T-helper 9 cell (primary cell): ENCODE measurements at places on chromosomes 3 and 15.

DNA sequence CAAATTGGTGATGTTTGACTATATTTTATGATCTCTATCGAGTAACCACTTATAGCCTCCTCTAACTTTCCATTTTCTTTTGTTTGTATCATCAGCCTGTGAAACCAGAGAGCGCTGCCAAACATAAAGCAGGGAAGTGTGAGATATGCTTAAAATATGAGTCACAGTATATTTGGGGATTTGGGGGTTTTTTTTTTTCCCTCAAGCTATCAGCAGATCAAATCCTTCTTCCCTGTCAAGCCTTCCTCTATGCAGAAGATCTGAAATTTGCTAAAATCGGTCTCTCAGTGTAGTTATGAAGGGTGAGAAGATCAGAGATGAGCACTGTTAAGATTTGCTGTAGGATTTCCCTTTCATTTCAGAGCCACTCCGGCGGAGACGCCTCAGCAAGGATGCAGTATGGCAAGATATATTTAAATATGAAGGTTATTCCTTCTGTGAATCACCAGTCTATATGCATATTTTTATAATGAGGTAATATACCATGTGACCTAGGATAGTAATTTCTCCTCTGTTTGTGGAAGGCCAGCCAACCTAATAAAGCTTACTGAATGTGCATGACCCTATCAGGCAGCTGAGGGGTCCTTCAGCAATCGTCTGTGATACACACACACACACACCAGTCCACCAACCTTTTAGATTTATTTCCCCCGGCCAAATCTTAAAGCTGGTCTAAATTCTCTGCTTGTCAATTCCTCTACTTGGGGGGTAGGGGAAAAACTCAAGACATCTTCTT lies 474.1 kb downstream of the FOXP1 start:
- DNase-seq, result no peak

DNA sequence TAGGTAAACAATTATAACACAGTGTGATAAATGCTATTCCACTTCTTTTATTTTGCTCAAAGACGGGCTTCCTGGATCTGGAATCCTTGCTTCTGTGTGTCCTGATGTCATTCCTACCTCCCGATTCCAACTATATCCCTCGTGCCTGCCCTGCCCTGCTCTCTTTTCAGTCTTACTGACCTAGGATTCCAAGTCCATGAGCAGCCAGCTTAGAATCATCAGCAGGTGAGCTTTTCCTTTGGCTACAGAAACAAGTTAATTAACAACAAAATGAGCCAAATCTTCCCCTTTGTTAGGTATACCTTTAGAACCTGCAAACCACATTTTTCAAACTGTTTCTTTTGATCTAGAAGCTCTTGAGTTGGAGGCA lies 21.9 kb upstream of the KPNA1 start:
- DNase-seq, result no peak

GRCh38 chr3:101182734-101183133 lies 137.6 kb downstream of the IMPG2 start:
- no peak for DNase-seq

DNA sequence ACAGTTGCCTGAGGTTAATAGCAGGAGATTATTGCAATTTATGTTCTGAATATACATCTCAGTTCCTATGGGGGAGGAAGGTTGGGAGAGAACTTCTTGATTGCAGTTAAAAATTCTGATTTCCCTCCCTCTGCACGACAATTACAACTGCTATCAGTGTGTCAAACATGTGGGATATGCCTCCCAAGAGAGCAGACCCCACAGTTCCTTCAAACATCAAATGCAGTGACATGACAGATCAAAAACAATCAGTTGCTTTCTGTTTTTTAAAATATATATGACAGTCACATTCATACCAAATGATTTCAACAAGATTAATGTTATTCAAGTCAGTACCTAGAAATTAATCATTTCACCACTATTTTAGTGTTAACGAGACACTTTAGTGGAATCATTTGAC lies 639.0 kb downstream of the EDEM1 start:
- DNase-seq, result no peak

GRCh38 chr3:9862391-9863057 lies 17.5 kb downstream of the CIDEC start:
- DNase-seq, result no peak

DNA sequence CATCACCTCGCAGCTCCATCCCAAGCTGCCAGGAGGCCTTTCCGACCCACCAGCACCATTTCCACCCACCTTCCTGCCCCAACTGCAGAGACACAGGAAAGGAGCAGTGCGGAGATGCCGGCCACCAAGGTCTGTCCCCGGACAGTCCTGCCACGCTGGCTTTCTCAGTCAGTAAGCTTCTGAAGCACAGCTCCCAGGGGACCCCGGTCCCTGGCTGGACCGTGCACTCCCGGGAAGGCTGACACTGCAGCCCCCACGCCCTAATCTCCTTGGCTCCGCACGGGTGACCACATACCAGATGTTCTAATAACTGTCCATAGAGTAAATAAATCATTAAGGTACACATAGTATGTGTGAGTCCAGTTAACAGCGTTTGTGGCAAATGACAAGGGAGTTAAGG lies 73.5 kb downstream of the VGLL4 start:
- DNase-seq, result no peak

DNA sequence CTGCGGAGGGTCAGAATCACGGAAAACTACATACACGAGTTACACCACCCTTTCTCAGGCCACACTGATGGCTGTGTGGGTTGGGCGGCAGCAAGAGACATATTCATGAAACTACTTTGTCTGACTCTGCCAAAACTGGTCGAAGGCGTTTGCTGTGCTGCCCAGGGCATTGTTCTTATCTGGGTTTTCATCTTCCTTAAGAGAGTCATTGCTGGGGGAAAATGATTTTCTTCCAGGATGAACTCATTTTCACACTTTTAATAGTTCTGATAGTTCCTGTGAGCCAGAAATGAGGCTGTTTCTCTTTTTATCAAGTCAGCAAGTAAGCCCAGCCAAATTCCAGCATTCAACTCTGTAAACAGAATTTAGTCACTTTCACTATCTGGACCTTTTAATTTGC lies 47.6 kb downstream of the TRIM71 start:
- no peak for DNase-seq

DNA sequence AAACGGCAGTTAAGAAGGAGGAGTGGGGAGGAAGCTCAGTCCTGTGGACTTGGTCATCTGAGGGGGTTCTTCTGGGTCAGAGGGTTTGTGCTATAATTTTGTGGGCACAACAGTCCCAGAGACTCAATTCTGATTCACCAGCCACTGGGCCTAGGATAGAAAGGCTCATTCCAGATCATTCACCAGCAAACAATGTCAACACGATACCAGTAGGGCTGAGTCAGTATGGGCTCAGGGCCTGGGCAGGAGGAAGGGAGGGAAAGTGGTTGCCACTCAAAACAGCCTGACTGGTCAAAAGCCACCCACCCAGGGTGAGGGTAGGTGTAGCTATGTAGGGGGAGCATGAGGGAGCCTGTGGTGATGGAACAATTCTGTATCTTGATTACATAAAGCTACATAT lies 86.9 kb upstream of the MEX3B start:
- DNase-seq, result no peak

DNA sequence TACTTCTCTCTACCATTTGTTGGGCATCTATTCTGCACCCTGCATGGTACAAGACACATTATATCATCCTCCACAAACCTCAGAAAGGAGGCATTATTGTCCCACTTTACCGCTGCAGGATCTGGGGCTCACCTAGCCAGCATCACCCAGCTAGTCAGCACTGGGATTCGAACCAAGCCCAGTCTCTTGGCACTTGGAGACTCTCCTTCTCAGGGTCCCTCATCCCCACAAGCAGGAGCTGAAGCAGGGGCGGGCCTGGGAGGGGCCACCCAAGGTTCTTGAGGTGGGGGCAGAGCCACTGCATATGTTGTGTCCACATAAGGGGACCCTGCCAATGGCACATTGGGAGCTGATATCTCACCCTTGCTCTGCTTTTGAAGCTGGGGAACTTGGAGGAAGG lies 41.3 kb downstream of the SLC6A1 start:
- no peak for DNase-seq

- DNase-seq, result no peak
Observed at GRCh38 chr15:80456517-80457492, 52.6 kb downstream of the ARNT2 start.

DNA sequence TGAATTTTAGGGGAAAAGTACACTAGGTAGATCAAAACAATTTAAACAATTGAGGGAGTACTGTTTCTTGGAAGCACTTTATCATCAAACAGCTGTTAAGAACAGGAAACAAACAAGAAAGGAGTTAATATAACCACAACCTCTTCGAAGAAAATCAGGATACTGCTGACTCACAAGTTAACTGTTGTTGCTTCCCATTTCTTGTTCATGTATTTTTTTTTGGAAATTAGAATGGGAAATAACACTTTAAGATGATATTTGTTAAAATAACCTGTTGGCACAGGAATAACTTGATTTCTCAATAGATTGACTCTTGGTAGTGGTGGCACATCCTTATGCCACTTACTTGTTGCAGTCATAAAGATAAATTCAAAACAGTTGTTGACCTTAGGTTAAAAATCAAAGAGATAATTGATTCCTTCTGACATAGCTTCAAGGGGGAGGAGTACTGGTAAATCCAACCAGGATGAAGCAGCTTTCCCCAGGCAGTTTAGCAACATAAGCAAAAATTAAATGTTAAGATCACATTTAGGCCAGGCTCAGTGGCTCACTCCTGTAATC lies 3.3 kb downstream of the BNIP2 start:
- no peak for DNase-seq

DNA sequence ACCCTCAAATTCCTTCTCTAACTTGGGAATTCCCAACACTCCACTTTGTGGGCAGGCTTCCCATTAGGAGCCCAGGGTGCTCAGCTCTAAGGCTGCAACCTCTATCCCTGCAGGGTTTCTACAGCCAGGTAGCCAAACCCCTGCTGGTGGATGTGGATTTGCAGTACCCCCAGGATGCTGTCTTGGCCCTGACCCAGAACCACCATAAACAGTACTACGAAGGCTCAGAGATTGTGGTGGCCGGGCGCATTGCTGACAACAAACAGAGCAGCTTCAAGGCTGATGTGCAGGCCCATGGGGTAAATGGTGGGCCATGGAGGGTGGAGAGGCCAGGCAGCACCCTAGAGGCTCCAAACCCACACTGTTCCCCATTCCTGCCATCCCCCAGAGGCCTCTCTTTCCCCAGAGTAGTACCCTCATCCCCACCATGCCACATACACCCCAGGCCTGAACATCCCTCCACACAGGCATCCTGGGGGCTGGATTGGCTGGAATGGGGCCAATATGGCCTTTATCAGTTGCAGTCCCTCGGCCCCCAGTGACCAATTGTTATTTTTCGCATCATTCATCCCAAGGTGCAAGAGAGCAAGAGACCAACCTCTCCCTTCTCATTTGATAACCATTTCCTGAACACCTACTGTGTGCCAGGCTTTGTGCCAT lies 7.7 kb downstream of the ITIH1 start:
- DNase-seq, result no peak

GRCh38 chr3:96755519-96755918 lies 58.9 kb upstream of the EPHA6 start:
- no peak for DNase-seq

- no peak for DNase-seq
Observed at GRCh38 chr15:68786753-68787152, 33.9 kb downstream of the ANP32A start.

DNA sequence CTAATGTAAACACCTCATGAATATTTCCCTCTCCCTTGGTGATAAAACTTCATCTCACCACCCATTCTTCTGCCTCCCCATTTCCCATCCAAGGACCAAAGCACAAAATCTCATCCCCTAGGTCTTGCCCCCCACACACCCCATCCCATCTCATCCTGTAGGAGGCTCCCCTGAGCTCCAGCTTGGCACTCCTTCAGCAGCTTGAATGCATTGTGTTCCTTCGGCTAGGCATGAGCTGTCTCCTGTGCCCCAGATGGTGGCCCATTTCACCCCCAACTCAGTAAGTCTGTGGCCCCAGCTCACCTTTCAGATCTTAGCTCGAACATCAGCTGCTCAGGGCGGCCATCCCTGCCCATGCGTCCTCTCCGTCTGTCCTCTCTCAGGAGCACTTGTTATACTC lies 203.6 kb upstream of the NR2F2 start:
- DNase-seq, result no peak

GRCh38 chr3:11671648-11672100 lies 28.0 kb upstream of the VGLL4 start:
- DNase-seq, result no peak

DNA sequence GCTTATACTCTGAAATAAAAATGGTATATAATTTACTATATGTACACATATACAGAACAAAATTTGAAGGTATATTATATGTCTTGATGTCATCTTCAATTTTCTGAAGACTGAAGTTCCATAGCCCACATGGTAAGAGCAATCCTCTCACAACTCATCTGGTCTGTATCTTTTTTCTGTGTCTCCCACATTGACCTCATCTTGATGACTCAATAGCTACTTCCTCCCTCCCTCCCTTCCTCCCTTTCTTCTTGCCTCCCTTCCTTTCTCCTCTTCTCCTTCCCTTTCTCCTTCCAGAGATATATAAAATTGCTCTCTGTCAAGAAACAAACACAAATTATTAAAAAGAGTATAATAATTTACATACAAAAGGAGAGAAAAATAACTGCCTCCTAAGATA lies 268.5 kb downstream of the SQOR start:
- DNase-seq, result no peak

DNA sequence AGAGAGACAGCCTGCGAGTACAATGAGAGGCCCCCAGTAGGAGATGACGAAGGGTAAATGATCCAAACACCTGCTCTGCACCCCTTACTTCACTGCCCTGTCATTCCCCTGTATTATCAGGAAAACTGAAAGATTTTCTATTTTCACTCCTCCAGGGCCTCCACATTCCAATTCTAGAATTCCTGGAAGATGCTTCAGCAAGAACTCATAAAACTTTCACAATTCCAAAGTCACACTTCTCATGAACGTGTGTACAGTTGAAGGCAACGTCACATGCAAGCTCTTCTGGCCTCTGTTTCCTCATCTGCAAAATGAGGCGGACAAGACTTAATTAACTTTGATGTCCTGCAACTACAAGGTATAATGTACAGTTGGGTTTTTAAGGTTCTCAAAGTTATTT lies 62.8 kb upstream of the SPATA12 start:
- no peak for DNase-seq

DNA sequence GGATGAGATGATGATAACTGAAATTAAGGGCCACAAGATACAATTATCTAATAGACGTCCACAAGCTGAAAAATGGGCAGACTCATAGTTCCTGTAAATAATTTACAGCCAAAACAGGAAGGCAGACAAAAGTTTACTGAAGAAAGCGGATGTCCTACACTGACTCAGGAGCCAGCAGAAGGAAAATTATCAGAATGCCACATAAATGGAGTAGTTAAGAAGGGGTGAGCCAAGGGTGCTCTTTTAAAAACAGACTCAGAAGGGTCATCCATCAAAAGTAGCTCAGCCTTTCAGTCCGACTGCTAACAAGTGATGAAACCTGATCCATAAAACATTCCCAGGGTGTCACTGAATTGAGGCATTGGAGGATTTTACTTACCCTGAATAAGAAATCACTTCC lies 39.8 kb downstream of the TUSC7 start:
- no peak for DNase-seq

DNA sequence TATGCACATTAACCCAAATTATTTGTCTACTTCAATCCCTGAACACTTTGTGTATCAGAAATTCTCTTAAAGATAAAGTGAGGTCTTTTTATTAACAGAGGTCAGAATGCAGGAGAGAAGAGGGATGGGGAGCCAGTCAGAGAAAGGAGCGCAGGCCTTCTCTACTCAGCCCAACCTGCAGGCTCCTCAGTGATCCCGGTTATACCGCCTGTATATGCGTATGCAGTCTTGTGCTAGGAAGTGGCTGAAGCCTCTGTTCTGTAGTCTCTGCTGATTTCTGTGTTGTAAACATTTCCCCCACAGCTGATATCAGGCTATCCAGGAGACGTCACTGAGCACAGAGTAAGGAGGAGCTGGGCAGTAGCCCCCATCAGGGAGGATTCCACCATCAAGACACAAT lies 57.9 kb downstream of the ABHD5 start:
- no peak for DNase-seq
